Panc1 (cell line): ENCODE measurements at places on chromosomes 12 and 14. TPM values are rescaled to one million over a fixed set of nuclear protein-coding genes. Genes with fewer than 3 reads are reported as not detected.

The TMCC3 gene
- 0.92 TPM for total RNA-seq

The TMEM229B gene
- total RNA-seq = 1.6 TPM

The ENO2 gene
- 33.5 TPM for total RNA-seq

The CD163L1 gene
- not detected for total RNA-seq

The GLI1 gene
- 6.5 TPM for total RNA-seq

The MDM1 gene
- total RNA-seq = 17.8 TPM

The ACVRL1 gene
- 0.36 TPM for total RNA-seq

The STXBP6 gene
- total RNA-seq = not detected

The LTBR gene
- 3.1 TPM for total RNA-seq

The ACSM4 gene
- total RNA-seq = not detected
